Pulmonary artery endothelial cell (primary cell): ENCODE measurements at places on chromosomes 5 and 9. TPM values are rescaled to one million over a fixed set of nuclear protein-coding genes. Genes with fewer than 3 reads are reported as not detected.

- no peak for DNase-seq
Observed at GRCh38 chr9:2854617-2855016, 10.7 kb upstream of the PUM3 start.

DNA sequence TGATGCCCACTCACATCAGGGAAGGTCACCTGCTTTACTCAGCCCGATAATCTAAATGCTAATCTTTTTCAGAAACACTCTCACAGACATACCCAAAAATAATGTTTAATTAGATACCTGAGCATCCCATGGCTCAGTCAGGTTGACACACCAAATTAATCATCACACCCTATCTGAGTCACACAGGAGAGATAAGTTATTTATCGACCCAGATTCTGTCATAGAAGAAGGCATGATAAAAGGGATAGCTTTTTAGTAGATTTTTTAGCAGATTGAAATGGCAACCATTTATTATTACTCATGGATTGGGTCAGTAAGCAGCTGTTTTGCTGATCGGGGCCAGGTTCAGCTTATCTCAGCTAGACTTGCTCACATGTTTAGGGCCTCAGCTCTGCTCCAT, 97.8 kb upstream of the TYRP1 start:
- no peak for DNase-seq

- DNase-seq = no peak
Observed at GRCh38 chr9:108874058-108874788, 12.2 kb downstream of the ACTL7A start.

GRCh38 chr5:1439388-1440097, 5.7 kb downstream of the SLC6A3 start:
- no peak for DNase-seq

GRCh38 chr9:71858812-71859211, 52.2 kb downstream of the ABHD17B start:
- no peak for DNase-seq

- DNase-seq = no peak
Observed at GRCh38 chr9:88750832-88751360, 215.9 kb downstream of the NXNL2 start.

GRCh38 chr5:153222936-153223335, 267.5 kb upstream of the GRIA1 start:
- no peak for DNase-seq

GRCh38 chr5:159909126-159909525, 7.2 kb upstream of the ADRA1B start:
- DNase-seq = no peak

GRCh38 chr9:122807271-122807900, 7.5 kb downstream of the OR1K1 start:
- no peak for DNase-seq

DNA sequence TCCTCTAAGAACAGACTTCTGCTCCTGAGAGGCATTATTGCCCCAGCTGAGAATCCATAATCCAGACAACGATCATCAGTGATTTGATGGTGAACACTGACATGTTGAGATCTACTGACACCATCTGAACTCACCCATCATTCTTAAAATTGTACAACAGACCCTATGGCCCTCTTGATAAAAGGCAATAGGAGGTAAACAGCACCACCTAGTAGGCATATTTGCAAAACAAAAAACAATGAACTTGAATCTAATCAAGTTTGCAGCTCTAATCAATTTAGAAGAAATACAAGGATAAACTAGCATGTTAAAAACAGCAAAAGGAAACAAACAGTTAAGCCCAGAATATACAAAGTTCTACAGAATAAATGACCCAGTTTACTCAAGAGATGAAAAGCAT, 89.6 kb downstream of the SFXN1 start:
- DNase-seq = no peak

DNA sequence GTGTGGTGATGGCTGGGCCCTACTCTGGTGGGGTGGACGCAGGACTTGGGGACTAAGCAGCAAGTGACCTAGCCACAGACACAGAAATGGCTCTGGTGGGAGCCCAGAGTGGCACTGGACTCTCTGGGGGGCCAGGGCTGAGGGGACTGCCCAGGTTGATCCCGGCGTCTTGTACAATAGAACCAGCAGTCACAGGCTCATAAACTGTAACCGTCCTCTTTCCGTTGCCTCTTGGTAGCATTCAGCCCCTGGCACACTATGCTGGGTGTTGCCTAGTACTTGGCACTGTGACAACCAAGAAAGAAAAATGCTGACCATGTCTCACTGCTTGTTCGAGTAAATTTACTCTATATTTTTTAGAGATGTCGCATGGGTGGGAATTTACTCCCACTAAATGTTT, 80.5 kb downstream of the DAB2IP start:
- no peak for DNase-seq

GRCh38 chr5:74205767-74206578, 434.6 kb downstream of the ENC1 start:
- no peak for DNase-seq

DNA sequence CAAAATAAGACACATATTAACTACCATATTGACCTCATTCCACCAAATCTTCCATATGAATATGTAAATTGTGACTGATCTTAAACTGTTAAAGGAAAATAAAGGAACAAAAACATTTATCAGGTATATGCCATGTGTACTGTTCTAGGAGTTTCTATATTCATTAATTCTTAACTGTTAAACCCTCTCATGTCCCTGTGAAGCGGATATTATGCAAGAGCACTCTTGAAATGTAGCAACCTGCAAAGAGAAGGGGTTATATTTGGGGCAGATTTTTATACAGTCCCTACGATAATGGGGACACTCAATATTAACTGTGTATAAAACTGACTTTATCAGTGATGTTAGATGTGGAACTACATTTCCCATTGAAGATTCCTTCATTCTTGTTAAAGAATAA, 184.9 kb upstream of the OR13F1 start:
- no peak for DNase-seq

DNA sequence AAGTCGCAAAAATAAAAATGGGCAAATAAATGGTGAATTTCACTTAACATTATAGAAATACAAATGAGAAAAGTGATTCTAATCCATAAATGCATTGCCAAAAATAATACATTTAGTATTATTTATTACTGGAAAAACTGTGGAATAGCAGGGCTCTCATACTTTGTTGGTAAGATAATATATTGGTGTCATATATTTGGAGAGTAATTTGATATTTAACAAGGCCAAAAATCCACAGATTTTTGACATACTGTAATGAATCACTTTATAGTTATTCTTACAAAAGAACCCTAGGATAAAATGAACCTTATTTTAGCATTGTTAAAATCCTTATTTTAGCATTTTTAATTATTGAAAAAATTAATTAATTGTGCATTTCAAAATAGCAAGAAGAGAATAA, 397.2 kb upstream of the DAB2 start:
- no peak for DNase-seq

GRCh38 chr9:21983561-21983935, 10.6 kb downstream of the CDKN2A start:
- no peak for DNase-seq

Gene SHC3
- total RNA-seq = 6.3 and 10.8 TPM in 2 replicates

Gene VAV2
- 21.0 and 22.5 TPM in 2 replicates for total RNA-seq

Gene C9orf152
- total RNA-seq = not detected in 2 replicates
